ENCODE measurements at places on chromosomes 11 and 22. TPM values are rescaled to one million over a fixed set of nuclear protein-coding genes. Genes with fewer than 3 reads are reported as not detected.
A peak's percentile ranks its signal among the peaks of the same experiment; 100 is the strongest.

- H3K36me3 ChIP-seq: no peaks in the 10 kb centered on the region
- no peak overlapping the region for H3K4me3 ChIP-seq
- peaks cover 6% of the 10 kb centered on the region for H3K4me1 ChIP-seq
- no peaks in the 10 kb centered on the region for H3K27me3 ChIP-seq
Observed at GRCh38 chr11:119493712-119494111, 70.7 kb upstream of the THY1 start.

Gene ABCC8
- 0.32 TPM for total RNA-seq

GRCh38 chr22:33891992-33892391 is 28.3 kb downstream of the LARGE1 start:
- no peak for DNase-seq
- H3K4me3 ChIP-seq: no peak overlapping the region
- H3K4me1 ChIP-seq: peaks cover 7% of the 10 kb centered on the region
- no peaks in the 10 kb centered on the region for H3K27me3 ChIP-seq
- no peak overlapping the region for H3K27ac ChIP-seq

DNA sequence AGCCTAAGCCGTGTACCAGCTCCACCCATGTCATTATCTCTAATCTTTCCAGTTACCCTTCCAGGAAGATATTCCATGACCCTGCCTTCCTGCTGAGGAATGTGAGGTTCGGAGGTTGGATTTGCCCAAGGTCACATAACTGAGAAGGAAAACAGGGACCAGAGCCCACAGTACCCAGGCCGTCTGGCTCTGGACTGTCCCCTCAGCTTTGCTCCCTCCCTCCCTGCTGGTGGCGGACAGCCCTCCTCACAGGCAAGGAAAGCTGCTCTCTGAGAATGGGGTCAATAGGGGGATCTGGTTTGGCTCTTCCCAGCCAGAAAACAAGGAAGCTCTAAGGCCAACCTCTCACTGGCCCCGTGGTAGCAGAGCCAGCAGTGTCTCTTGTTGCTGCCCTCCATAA is 63.3 kb downstream of the SYN3 start:
- peaks cover 35% of the 10 kb centered on the region for H3K4me1 ChIP-seq
- no peaks in the 10 kb centered on the region for H3K27me3 ChIP-seq

Gene OPCML
- total RNA-seq: 0.03 TPM

- H3K4me3 ChIP-seq: no peak overlapping the region
- H3K36me3 ChIP-seq: no peaks in the 10 kb centered on the region
- no peak overlapping the region for H3K27ac ChIP-seq
Observed at GRCh38 chr22:49437356-49437755, 390.3 kb downstream of the BRD1 start.

DNA sequence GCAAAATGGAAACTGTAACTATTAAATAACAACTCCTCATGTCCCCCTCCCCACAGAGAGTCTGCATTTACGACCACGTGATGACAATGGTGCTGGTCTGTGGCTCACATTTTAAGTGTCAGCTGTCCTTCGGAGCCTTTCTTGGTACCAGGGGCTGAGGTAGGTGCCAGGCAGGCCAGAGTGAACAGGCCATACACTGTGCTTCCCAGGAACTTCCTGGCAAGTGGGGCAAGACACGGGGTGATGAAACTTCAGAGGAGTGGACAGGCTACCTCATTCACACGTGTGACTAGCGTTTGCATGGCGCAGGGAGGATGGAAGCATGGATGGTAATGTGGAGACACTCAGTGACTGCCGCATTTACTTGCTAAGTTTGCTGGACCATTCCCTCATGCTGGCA is 10.4 kb upstream of the YPEL1 start:
- H3K36me3 ChIP-seq: no peaks in the 10 kb centered on the region
- no peak for DNase-seq
- H3K27ac ChIP-seq: no peak overlapping the region

DNA sequence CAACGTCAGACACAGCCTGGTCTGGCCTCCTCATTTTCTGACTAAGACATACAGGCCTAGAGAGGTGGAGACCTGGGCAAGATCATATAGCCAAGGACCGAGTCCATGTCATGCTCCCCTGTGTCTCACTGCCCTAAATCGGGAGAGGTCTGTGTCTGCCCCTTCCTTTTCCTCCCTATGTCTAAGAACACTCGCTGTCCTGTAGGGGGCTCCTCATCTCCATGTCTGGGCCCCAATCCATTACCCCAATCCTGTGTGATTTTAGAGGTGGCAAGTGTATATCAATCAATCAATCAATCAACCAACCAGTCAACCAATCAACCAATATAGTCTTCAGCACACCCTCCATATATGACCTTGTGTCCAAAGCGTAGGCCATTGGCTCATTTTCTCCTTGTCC is 125.7 kb downstream of the KIRREL3 start:
- no peaks in the 10 kb centered on the region for H3K36me3 ChIP-seq
- peak; percentile 56 for DNase-seq
- no peak overlapping the region for H3K4me3 ChIP-seq
- no peaks in the 10 kb centered on the region for H3K27me3 ChIP-seq
- no peak overlapping the region for H3K27ac ChIP-seq
- H3K4me1 ChIP-seq: no peaks in the 10 kb centered on the region

DNA sequence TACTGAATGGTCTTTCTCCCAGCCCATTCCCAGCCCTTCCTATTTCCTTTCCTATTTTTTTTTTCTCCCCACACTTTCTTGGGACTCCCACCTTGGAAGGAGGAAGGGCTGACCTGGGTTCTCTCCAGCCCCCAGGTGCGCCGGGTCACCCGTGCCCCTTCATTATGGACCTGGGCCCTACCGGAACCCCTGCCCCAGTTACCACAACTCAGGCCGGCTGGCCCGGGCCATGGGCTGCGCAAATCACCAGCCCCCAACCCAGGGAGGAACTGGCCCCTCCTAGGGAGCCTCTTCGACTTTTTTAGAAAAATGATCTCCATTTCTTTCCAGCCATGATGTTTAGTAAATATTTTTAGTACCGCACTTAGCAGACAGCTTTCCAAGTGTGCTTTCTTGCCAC is 62.2 kb downstream of the MORC2 start:
- H3K27ac ChIP-seq: no peak overlapping the region
- DNase-seq: no peak
- no peaks in the 10 kb centered on the region for H3K4me1 ChIP-seq
- no peaks in the 10 kb centered on the region for H3K27me3 ChIP-seq
- no peak overlapping the region for H3K4me3 ChIP-seq

- no peak for DNase-seq
- no peaks in the 10 kb centered on the region for H3K27me3 ChIP-seq
- no peak overlapping the region for H3K27ac ChIP-seq
- no peaks in the 10 kb centered on the region for H3K4me1 ChIP-seq
Observed at GRCh38 chr11:23668324-23668723, 808.0 kb upstream of the CCDC179 start.

DNA sequence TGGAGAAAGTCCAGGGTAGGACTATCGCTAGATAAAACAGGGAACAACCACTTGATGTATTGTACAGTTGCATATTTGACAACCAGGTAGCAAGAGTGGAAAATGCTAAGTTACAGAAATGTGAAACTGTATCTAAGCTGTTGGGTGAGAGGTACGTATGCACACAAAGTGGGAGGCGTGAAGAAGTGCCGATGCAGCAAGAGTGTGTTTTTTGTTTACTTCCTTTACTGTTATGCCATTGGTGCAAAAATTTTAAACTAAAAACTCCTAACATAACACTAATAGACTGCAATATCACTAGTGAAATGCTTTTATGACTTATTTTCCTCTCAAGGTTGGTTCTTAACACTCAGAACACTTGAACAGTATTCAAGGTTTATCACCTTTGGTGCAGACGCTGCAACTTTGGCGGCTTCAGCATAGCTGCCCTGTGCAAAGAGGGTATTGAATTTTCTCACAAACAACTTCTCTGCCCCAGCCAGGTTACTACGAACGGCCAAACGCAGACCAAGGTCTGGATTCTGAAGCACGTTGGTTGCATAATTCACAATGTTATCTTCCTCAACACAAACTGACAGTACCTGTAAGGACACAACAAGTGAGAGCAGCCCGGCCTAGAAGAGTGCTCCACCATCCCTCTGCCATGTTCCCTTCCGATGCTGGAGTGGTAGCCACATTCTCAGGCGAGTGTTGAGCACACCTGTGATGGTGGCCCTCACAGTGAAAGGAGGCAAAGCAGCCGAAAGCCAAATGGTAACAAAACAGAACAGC is 55.8 kb upstream of the SLC25A1 start:
- H3K27ac ChIP-seq: no peak overlapping the region
- no peaks in the 10 kb centered on the region for H3K27me3 ChIP-seq
- DNase-seq: no peak

DNA sequence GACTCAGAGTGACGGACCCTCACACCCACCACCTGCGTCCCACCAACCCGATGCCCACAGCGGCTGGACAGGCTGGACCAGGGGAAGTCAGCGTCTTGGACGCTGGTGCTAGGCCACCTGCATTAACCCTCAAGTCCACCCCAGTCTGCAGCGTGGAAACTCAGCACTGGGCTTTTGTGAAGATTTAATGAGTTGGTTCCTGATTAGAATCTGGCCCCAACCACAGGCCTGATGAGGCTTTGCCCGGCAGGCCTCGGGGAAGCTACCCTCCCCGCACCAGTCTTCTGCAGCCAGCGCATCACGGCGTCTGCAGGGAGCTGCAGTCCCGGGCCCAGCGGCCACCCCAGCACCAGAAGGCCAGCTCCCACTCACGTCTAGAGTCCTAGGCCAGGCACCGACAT is 101.0 kb downstream of the BRD1 start:
- no peaks in the 10 kb centered on the region for H3K36me3 ChIP-seq
- H3K27me3 ChIP-seq: peaks cover 67% of the 10 kb centered on the region
- H3K4me1 ChIP-seq: no peaks in the 10 kb centered on the region

Gene MAPK8IP1
- 11.0 TPM for total RNA-seq

Gene OR52A1
- not detected for total RNA-seq

DNA sequence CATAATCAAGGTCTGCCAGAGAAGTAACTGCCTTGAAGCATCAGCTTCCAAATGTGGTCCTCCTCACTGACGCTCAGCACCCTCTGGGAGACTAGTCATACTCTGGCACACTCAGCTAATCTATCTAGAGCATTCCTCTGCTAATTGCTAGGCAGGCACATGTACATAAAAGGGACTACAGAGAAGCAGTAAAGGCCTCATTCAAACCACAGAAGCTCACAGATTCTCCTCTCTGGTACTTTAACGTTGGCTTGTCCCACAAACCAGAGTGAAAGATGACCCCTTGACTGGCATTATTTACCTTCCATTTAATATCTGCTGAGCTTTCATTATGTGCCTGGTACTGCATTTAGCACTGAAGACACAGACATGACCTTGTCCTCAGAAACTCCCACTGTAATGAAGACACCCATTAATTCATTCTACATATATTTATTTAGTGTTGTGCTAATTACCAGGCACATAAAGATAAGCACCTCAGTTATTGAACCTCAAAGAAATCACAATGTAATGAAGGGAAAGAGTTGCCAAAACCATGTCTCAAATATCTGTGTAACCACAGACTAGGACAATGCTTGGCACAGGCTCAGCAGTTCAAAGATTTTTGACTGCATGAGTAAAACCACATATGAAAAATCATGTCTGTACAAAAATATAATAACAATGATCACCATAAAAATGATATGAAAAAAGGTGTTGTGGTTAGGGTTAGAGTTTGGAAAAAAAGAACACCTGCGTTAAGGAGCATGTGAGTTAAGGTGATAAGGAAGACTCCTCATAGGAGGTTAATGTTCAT is 550.4 kb downstream of the DLG2 start:
- H3K4me3 ChIP-seq: no peak overlapping the region
- H3K27ac ChIP-seq: no peak overlapping the region
- no peaks in the 10 kb centered on the region for H3K27me3 ChIP-seq
- H3K36me3 ChIP-seq: no peaks in the 10 kb centered on the region
- peaks cover 22% of the 10 kb centered on the region for H3K4me1 ChIP-seq

DNA sequence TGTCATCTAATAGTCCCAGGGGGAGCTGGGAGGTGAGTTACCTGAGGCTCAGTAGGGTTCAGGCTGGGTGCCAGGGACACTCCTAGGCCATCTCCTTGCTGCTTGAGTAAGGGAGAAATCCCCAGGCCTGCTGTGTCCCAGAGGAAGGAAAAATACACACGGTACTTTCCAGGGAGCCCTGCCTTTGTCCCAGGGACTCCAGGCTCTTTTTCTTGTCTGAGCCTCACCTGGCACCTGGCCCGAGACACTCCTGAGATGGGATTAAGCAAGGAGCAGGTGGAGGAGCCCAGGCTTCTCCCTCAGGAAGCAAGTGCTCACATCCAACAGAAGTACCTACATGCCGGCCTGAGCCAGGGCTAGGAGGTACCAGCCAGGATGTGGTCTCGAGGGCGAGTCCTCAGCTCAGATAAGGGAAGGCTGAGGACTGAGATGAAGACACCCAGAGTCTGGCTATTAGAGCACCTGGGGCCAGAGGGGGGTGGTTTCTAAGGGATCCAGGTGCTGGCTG is 899 bp upstream of the KLHDC7B start:
- H3K36me3 ChIP-seq: no peaks in the 10 kb centered on the region
- no peaks in the 10 kb centered on the region for H3K4me1 ChIP-seq
- H3K27ac ChIP-seq: no peak overlapping the region
- H3K27me3 ChIP-seq: peaks cover 34% of the 10 kb centered on the region
- peak overlapping the region; percentile 32 for H3K4me3 ChIP-seq

Gene SERPING1
- 46.0 TPM for total RNA-seq

Gene APOA4
- 0.12 TPM for total RNA-seq

- no peaks in the 10 kb centered on the region for H3K27me3 ChIP-seq
- DNase-seq: peak; percentile 65
- H3K4me3 ChIP-seq: no peak overlapping the region
- H3K27ac ChIP-seq: no peak overlapping the region
- no peaks in the 10 kb centered on the region for H3K36me3 ChIP-seq
Observed at GRCh38 chr22:50209893-50210292, 9.1 kb downstream of the SELENOO start.

- H3K36me3 ChIP-seq: no peaks in the 10 kb centered on the region
- H3K4me3 ChIP-seq: no peak overlapping the region
- no peak overlapping the region for H3K27ac ChIP-seq
- DNase-seq: no peak
- H3K27me3 ChIP-seq: no peaks in the 10 kb centered on the region
Observed at GRCh38 chr22:38952281-38952993, 5.0 kb upstream of the APOBEC3A start.

Gene ZFP91
- 37.7 TPM for total RNA-seq

Gene C11orf21
- total RNA-seq: not detected

DNA sequence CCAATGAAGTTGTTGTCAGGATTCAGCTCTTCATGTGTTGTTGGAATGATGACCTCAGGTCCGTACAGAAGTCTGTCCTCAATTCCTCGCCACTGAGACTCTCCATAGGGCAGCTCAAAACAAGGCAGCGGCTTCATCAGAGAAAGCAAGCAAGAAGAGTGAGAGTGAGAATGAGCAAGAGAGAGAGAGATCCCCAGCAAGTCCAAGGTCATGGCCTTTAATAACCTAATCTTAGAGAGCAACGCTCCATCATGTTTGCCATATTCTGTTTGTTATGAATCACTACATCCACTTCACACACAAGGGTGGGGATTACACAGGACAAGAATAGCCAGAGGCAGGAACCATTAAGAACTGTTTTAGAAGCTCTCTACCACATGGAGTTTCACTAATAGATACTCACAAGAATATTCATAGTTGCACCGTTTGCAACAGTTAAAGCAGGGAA is 23.3 kb upstream of the MMP7 start:
- no peaks in the 10 kb centered on the region for H3K36me3 ChIP-seq
- DNase-seq: no peak
- H3K27ac ChIP-seq: no peak overlapping the region
- H3K4me1 ChIP-seq: peaks cover 18% of the 10 kb centered on the region
